ENCODE measurements at places on chromosomes 1 and 21.

DNA sequence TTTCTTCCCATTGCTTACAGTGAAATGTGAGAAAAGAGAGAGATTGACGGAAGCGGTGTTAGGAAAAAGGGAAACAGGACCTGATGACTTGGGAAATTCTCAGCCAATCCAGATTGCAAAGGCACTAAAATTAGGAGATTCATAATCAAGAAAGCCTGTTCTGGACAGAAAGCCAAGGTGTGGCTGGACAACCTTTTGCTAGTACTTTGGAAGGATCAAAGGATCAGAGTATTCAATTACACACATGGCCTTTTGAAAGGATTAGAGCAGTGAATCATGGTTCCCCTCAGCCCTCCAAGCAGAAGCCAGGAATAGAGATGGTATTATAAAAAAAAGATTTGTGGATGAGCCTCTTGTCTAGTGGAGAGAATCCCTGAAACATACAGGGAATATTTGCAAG, 669.8 kb upstream of the ADAMTS5 start:
- no peak for DNase-seq

DNA sequence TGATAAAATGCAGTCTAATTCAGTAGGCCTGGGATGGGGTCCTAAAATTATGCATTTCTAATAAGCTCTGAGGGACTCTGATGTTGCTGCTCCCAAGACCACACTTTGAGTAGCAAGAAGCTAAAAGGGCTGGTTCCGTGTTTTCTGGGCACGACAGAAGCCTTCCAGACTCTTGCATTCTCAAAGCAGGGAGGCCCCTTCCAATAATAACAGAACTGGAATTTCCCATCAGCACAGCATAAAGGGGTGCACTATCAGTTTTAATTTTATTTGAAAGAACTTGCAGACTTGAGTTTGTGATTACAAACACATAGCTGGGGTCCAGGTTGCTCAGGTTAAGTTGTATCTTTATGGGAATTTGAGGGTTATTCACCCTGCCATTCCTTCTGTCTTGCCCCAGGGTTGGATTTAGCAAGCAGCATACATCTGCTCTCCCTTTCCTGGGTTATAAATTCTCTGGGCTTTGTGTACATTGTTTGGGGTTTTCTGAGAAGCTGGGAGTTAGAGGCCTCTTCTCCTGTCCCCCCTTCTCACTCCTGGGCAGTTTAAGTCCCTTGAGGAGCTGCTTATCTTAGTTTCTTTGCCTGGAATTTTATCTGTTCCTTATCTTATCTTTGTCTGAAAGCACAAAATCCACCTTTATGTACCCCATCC, 94.2 kb upstream of the SLC2A1 start:
- no peak for DNase-seq

DNA sequence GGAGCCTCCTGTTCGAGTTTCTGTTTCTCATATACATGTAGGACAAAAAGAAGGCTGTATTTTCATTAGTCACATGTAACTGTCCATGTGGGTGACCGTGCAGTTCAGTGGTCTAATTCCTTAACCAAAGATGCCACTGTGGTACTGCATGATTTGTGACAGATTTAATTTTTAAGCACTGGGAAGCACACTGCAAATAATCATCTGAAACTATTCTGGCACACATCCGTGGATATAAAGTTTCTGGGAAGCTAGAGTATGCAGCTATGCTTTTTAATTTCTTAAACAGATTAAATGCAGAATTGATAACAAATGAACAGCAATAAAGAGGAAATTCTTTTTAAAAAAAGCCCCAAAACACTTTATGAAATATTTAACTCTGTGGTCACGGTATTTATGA, 254.8 kb downstream of the LMO4 start:
- DNase-seq, result peak; percentile 19

DNA sequence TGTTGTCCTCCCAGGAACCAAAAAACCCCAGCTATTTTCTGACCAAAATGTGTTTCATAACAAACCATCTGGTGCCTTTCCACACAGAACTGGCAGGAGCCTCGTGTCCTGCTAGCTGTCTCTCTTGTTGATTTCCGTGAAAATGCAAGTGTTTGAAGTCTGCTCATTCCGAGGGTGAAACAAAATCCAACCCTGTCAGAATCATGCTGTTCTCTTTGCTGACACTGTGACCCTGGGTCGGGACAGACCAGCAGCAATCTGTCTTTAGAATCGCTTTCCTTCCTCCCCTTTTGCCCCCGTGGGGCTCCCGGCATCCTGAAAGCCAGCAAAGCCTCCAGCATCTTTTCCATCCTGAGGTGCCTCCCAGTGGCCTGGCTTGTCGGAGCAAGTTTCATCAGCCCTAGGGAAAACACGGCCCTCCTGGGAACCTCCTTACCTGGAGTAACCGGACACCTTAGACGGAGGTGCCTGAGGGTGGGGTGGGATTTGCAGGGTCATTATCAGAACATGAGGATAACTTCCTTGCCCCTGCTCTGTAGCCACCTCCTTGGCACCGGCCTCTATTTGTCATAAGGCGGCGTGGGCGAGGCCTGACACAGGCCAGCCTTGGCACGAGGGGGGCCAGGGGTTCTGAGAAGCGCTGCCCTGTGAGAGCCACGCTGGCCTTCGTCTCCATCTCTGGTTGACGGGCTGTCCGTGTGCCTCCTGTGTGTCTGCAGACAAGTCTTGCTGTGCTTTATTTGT, 24.9 kb downstream of the LDLRAP1 start:
- DNase-seq, result no peak

- no peak for DNase-seq
These were observed 75.3 kb upstream of the RALGPS2 start for GRCh38 chr1:178649582-178650350.

GRCh38 chr1:3594706-3595377, 16.5 kb downstream of the MEGF6 start:
- no peak for DNase-seq

DNA sequence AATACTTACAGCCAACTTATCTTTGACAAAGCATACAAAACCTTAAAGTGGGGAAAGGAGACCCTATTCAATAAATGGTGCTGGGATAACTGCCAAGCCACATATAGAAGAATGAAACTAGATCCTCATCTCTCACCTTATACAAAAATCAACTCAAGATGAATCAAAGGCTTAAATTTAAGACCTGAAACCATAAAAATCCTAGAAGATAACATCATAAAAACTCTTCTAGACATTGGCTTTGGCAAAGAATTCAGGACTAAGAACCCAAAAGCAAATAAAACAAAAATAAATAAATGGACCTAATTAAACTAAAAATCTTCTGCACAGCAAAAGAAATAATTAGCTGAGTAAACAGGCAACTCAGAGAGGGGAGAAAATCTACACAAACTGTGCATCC, 335.6 kb upstream of the PBX1 start:
- DNase-seq, result no peak
